ENCODE measurements at places on chromosomes 12 and 14. TPM values are rescaled to one million over a fixed set of nuclear protein-coding genes. Genes with fewer than 3 reads are reported as not detected.

The HAL gene
- 0.39 TPM for total RNA-seq

The HOXC9 gene
- 7.8 TPM for total RNA-seq

The FAM90A1 gene
- 1.5 TPM for total RNA-seq

The MYF6 gene
- not detected for total RNA-seq

The IAPP gene
- not detected for total RNA-seq

The ART4 gene
- 1.4 TPM for total RNA-seq

GRCh38 chr12:64058541-64059265, 163.4 kb downstream of the KICS2 start:
- no peak overlapping the region for H3K27ac ChIP-seq
- no peaks in the 10 kb centered on the region for H3K27me3 ChIP-seq
- H3K4me3 ChIP-seq = no peak overlapping the region
- H3K36me3 ChIP-seq = no peaks in the 10 kb centered on the region
- no peak for DNase-seq
- H3K4me1 ChIP-seq = peaks cover 6% of the 10 kb centered on the region

DNA sequence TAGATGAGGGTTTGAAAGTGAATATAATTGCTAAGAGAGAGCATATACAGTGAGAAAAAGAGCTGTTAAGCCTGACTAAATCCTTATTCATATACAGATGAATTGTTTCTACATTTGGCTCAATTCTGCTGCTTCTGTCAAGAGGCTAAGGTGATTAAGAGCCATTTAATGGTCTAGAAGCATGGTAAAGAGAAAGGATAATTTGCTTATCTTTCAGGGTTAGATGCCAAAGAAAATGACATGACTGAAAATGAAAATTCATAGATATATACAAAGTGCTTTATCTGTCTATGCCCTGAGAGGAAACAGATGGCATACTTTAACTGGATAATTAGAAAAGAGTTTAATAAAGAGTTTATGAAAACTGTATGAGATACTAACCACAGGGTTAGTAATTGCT, 834.9 kb downstream of the SLC6A15 start:
- no peaks in the 10 kb centered on the region for H3K4me1 ChIP-seq
- DNase-seq = no peak
- no peaks in the 10 kb centered on the region for H3K27me3 ChIP-seq
- no peak overlapping the region for H3K4me3 ChIP-seq

GRCh38 chr12:30806989-30807694, 52.4 kb upstream of the CAPRIN2 start:
- no peak overlapping the region for H3K4me3 ChIP-seq
- no peak overlapping the region for H3K27ac ChIP-seq
- H3K27me3 ChIP-seq = no peaks in the 10 kb centered on the region
- H3K4me1 ChIP-seq = no peaks in the 10 kb centered on the region
- no peaks in the 10 kb centered on the region for H3K36me3 ChIP-seq
- peak; percentile 28 for DNase-seq

GRCh38 chr14:42299692-42300091, 693.0 kb downstream of the LRFN5 start:
- DNase-seq = no peak
- no peaks in the 10 kb centered on the region for H3K27me3 ChIP-seq
- H3K27ac ChIP-seq = no peak overlapping the region
- H3K36me3 ChIP-seq = no peaks in the 10 kb centered on the region

DNA sequence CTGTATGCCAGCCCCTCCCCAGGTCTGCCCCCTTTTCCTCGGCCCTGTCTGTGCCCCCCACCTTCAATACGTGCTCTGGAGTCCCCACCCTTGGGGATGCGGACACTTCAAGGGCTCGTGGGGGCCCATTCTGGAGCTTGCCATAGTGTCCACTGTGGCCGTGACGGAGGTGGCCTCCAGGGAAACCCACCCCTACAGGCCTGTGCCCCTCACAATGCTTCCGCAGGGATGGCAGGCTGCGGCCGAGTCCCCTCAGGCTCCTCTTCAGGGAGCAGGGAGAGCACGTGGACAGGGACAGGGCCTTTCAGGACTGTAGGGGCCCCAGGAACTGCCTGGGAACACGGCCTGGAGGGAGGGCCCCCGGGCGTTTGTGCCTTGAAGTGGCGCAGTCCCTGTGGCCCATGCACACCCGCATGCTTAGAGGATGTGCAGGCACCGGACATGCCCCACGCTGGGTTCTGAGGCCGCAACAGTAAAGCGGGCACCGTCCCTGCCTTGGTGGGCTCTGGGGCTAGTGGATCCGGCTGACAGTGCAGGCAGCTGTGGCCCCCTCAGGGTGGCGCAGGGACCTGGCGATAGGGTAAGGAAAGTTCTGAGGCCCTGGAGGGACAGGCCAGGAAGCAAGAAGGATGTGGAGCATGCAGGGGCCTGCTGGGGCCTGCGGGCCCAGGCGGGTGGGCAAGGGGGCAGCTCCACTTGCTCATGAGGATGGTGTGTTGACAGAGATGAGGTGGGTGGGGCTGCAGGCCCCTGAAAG, 209.0 kb upstream of the RTL1 start:
- DNase-seq = peak; percentile 5
- H3K27ac ChIP-seq = no peak overlapping the region
- H3K4me1 ChIP-seq = peaks cover 4% of the 10 kb centered on the region
- H3K27me3 ChIP-seq = no peaks in the 10 kb centered on the region
- H3K4me3 ChIP-seq = no peak overlapping the region
- H3K36me3 ChIP-seq = no peaks in the 10 kb centered on the region

DNA sequence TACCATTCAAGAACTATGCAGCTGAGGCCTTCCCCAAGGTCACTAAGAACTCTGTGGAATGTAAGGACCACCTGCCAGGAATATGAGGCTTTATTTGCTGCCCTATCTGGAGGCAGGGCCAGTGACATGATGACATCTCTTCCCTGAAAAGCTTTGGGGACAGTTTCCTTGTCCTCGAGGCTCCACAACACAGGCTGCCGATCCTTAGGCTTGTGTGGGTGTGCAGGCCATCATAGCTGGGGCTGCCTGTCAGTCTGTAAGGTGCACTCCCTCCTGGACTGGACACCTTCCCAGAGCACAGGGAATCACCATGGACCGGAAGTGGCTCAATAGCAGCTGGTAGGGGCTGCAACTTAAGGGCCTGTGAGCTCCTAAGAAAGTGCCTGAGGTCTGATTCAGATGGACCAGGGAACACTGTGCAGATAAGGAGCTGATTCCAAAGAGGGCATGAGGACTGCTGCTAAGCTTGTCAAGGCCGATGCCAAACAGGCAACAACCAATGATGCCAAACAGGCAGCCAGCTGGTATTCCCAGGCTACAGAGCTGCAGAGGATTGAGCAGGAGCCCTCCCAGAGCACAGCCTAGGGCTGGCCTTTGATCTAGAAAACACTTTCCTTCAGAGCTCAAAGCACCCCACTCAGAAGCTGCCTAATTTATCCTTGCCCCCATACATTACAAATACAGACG, 84.3 kb downstream of the CRACR2A start:
- no peaks in the 10 kb centered on the region for H3K36me3 ChIP-seq
- H3K27me3 ChIP-seq = no peaks in the 10 kb centered on the region
- DNase-seq = no peak
- H3K27ac ChIP-seq = no peak overlapping the region
- no peaks in the 10 kb centered on the region for H3K4me1 ChIP-seq

DNA sequence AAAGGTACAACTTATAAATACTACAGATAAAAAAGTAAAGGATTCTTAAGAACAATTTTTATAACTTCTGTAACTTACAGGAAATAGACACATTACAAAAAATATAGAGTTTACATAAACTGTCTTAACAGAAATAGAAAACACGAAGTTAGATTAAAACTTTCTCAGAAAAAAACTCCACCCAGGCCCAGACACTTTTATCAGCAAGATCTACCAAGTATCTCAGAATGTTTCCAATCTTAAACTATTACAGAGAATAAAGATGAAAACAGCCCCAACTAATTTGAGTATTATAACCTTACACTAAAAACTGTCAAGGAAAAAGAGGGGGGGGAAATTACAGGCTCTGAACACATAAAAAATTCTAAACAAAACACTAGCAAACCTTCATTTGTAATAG, 8.2 kb downstream of the ZFC3H1 start:
- no peaks in the 10 kb centered on the region for H3K4me1 ChIP-seq
- H3K27ac ChIP-seq = no peak overlapping the region
- no peak for DNase-seq
- H3K4me3 ChIP-seq = no peak overlapping the region

DNA sequence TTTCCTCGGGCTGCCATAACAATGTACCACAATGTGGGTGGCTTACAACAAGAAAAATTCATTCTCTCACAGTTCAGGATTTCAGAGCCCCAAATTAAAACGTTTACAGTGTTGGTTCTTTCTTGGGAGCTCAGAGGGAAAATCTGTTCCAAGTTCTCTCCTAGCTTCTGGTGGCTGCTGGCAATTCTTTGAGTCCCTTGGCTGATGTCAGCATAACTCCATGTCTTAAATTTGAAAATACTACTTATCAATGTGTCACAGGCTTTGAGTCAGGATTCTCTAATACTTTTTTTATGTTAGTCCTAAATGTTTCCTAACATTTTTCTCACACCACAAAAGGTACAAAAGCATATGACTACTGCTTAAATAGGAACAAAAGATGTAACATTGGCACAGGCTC, 198.4 kb upstream of the ATXN7L3B start:
- no peak overlapping the region for H3K4me3 ChIP-seq
- H3K4me1 ChIP-seq = no peaks in the 10 kb centered on the region
- no peaks in the 10 kb centered on the region for H3K36me3 ChIP-seq
- no peaks in the 10 kb centered on the region for H3K27me3 ChIP-seq
- no peak for DNase-seq
- no peak overlapping the region for H3K27ac ChIP-seq

- peak overlapping the region; percentile 87 for H3K27ac ChIP-seq
- H3K4me1 ChIP-seq = peaks cover 4% of the 10 kb centered on the region
- peak overlapping the region; percentile 36 for H3K4me3 ChIP-seq
- no peak for DNase-seq
These were observed 74.0 kb upstream of the EIF5 start for GRCh38 chr14:103259801-103260628.

- H3K4me3 ChIP-seq = no peak overlapping the region
- no peaks in the 10 kb centered on the region for H3K36me3 ChIP-seq
- no peak for DNase-seq
- H3K4me1 ChIP-seq = no peaks in the 10 kb centered on the region
- H3K27ac ChIP-seq = no peak overlapping the region
- no peaks in the 10 kb centered on the region for H3K27me3 ChIP-seq
These were observed 165.2 kb downstream of the VRK1 start for GRCh38 chr14:96962337-96962736.

DNA sequence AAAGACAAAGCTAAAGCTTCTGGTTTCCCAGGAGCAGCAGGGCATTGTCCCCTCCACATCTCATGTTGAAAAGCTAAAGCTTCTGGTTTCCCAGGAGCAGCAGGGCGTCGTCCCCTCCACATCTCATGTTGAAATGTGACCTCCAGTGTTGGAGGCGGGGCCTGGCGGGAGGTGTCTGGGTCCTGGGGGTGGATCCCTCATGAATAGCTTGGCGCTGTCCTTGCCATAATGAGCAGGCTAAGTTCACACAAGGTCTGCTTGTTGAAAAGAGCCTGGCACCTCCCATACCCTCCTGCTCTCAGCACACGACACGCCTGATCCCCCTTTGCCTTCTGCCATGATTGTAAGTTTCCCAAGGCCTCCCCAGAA, 123.7 kb downstream of the PIWIL1 start:
- no peak overlapping the region for H3K4me3 ChIP-seq
- no peak overlapping the region for H3K27ac ChIP-seq
- no peak for DNase-seq
- H3K27me3 ChIP-seq = no peaks in the 10 kb centered on the region
- no peaks in the 10 kb centered on the region for H3K36me3 ChIP-seq
- no peaks in the 10 kb centered on the region for H3K4me1 ChIP-seq

- no peaks in the 10 kb centered on the region for H3K4me1 ChIP-seq
- no peak overlapping the region for H3K27ac ChIP-seq
- no peak overlapping the region for H3K4me3 ChIP-seq
- no peaks in the 10 kb centered on the region for H3K36me3 ChIP-seq
These were observed 73.0 kb downstream of the LGMN start for GRCh38 chr14:92675421-92675820.

- no peak for DNase-seq
- H3K27me3 ChIP-seq = no peaks in the 10 kb centered on the region
- H3K4me1 ChIP-seq = no peaks in the 10 kb centered on the region
- H3K4me3 ChIP-seq = no peak overlapping the region
- no peak overlapping the region for H3K27ac ChIP-seq
These were observed 50.7 kb downstream of the IQSEC3 start for GRCh38 chr12:117311-117710.

DNA sequence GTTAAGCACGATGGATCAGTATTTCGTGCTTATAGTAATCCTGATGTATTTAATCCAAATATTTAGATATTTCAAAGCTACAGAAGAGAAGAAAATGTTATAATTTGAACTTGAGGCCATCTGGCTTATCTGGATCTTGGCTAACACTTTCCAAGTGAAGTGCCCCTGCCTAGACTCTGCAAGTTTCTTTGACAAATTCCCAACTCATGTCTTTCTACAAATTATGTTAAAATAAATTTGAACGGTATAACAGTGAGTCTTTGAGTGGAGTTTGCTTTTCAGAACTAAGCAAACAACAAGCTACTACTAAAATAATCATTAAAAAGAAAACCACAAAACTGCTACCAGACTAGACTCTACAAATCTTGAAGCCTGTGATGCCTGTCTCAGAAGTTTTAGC, 374.4 kb upstream of the PRICKLE1 start:
- H3K36me3 ChIP-seq = no peaks in the 10 kb centered on the region
- no peaks in the 10 kb centered on the region for H3K4me1 ChIP-seq
- H3K4me3 ChIP-seq = no peak overlapping the region
- DNase-seq = no peak
- H3K27me3 ChIP-seq = no peaks in the 10 kb centered on the region

GRCh38 chr12:65208964-65209654, 39.7 kb downstream of the LEMD3 start:
- H3K36me3 ChIP-seq = no peaks in the 10 kb centered on the region
- no peak overlapping the region for H3K4me3 ChIP-seq
- no peak overlapping the region for H3K27ac ChIP-seq
- peaks cover 9% of the 10 kb centered on the region for H3K4me1 ChIP-seq
- no peak for DNase-seq

GRCh38 chr14:94368956-94369355, 19.4 kb downstream of the SERPINA1 start:
- H3K36me3 ChIP-seq = no peaks in the 10 kb centered on the region
- no peaks in the 10 kb centered on the region for H3K27me3 ChIP-seq
- no peak for DNase-seq
- H3K4me3 ChIP-seq = no peak overlapping the region
- no peaks in the 10 kb centered on the region for H3K4me1 ChIP-seq

DNA sequence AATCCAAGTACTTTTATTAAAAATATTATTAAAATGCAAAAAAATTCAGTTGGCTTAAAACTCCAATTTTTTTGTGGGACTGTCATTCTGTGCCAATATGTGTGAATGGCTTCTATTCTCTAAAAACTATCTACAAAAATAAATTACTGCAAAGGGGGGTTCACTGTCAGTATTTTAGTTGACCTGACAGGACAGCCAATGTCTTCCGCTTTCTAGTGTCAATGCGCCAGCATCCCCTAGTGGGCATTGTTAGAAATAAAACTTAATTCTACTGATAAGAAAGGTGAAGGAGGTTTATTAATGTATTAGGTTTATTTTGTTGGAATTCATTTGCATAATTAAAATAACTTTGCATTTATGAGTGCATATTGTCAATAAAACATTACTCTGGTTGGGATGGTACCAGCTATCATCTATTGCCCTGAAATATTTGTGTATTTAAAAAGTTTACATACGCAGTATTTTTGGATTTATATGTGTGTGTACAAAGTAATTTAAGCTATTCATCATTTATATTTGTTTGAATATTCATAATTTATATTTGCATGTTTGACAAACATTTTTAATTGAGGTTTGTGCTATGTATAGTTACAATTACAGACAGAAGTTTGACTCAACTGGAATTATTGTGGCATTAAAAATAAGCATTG, 527.2 kb downstream of the FLRT2 start:
- H3K36me3 ChIP-seq = no peaks in the 10 kb centered on the region
- H3K4me3 ChIP-seq = no peak overlapping the region
- H3K4me1 ChIP-seq = no peaks in the 10 kb centered on the region
- H3K27ac ChIP-seq = no peak overlapping the region

Data from testis (tissue), 5 donors.